RCC 7860 (cell line): ENCODE measurements at places on chromosomes 4 and X.

GRCh38 chr4:81790477-81790876 lies 318.8 kb upstream of the RASGEF1B start:
- no peak for DNase-seq

- no peak for DNase-seq
Observed at GRCh38 chrX:148577741-148578140, 77.3 kb downstream of the AFF2 start.

DNA sequence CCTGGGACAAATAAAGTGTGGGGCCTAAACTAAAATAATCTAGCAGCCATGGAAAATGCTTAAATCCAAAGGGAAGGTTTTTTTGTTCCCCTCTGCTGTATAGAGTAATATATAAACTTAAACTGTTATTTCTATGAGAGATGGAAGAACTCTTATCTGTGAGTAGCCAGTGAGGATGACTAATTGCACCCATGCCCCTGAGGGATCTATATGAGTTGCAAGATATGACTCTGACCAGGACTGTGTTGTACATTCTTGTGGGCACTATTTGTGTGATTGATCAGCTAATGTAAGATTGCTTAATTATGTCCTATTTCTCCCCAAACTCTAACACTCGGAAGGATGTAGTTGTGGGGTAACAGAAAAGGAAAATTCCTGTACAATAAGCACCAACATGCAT lies 35.2 kb upstream of the AMBN start:
- DNase-seq, result no peak

DNA sequence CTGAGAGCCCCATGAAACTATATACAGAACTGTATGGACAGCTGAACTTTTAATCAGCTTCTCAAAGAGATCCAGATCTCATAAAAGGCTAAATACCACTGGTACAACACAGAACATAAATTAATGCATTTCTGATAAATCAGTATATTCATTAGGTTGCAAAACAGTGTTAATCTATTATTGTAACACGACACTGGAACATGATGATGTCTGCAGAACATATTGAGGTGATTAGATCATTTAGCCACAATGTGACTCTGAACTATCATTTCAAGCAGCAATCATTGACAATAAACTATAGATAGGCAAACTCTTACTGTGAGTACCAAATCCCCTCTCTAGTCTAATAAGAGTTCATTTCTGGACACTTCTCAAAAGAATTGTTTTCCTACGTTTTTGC lies 50.3 kb downstream of the GASK1B start:
- no peak for DNase-seq

GRCh38 chrX:63889001-63889400 lies 104.0 kb upstream of the ARHGEF9 start:
- peak; percentile 4 for DNase-seq

GRCh38 chr4:55303760-55304165 lies 42.3 kb upstream of the SRD5A3 start:
- no peak for DNase-seq

DNA sequence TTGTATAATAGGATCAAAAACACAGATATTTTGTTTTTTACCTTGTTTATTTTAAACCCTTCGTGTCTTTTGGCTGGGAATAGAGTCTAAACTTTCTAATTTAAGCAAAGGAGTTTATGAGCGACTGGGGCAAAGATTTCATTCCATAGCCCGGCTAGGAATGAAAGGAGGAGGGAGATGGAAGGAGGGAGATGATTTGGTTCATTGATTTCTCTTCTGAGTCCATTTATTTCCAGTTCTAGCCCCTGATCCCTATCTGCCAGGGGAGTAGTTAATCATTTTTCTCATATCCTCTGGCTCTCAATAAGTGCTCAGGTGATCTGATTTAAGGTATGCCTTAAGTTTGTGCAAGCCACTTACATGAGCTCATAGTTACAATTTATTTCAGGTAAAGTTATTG lies 120.0 kb downstream of the SPRY1 start:
- no peak for DNase-seq

- DNase-seq, result no peak
Observed at GRCh38 chrX:123358457-123358856, 174.4 kb downstream of the GRIA3 start.
